ENCODE measurements at places on chromosomes 3 and 15.

GRCh38 chr15:62087671-62088352 is 21.0 kb downstream of the C2CD4A start:
- no peak for DNase-seq

DNA sequence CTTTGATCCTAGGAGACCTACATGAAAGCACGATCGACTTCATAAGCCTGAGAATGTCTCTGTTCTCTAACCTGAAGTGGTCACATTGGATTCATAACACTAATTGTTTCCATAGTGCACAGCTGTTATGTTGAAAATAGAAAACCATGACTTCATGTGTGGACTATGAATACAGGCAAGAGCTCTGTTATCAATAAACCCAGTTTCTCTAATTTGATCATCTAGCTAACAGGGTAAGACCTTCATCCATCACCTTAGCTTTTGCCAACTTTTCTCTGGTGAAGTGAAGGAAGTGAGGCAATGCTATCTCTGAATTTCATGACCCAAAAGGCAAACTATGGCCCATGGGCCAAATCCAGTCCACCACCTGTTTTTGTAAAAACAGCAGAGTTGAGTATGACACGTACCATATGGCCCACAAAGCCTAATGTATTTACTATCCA is 27.2 kb downstream of the ABI3BP start:
- DNase-seq: no peak

GRCh38 chr3:175127075-175127662 is 268.0 kb downstream of the NAALADL2 start:
- no peak for DNase-seq

DNA sequence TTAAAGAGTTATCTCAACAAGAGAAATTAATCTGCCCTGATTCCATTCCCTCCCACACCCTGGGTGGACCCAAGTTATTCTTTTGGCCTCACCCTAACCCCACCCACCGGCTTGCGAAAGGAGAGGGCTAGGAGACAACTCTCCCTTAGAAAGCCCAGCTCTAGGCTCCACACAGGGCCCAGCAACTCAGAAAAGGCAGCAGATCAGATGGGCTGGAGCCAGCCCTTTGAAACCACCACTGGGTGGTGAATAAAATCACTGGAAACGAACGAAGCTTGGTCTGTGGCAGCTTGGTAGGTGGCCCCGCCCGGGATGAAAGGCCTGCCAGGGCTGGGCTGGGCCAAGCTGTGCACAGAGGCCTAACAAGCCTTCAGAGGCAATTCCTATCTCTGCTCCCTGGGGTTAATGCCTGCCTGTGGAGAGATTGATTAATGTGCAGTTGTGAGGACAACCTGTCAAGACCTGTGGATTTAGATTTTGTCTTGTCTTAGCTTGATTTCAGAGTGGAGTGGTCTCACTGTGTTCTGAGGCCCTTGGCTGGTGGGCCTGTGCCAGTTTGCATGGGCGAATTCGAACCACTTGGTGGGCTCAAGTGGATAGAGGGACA is 38.8 kb downstream of the BHLHE40 start:
- DNase-seq: no peak

- DNase-seq: no peak
Measured at GRCh38 chr3:107740992-107741896, 218.5 kb downstream of the BBX start.

- DNase-seq: peak; percentile 61
Measured at GRCh38 chr15:52112203-52112750, 298 bp downstream of the BCL2L10 start.

- DNase-seq: no peak
Measured at GRCh38 chr15:95604634-95605036, 725.9 kb upstream of the NR2F2 start.

DNA sequence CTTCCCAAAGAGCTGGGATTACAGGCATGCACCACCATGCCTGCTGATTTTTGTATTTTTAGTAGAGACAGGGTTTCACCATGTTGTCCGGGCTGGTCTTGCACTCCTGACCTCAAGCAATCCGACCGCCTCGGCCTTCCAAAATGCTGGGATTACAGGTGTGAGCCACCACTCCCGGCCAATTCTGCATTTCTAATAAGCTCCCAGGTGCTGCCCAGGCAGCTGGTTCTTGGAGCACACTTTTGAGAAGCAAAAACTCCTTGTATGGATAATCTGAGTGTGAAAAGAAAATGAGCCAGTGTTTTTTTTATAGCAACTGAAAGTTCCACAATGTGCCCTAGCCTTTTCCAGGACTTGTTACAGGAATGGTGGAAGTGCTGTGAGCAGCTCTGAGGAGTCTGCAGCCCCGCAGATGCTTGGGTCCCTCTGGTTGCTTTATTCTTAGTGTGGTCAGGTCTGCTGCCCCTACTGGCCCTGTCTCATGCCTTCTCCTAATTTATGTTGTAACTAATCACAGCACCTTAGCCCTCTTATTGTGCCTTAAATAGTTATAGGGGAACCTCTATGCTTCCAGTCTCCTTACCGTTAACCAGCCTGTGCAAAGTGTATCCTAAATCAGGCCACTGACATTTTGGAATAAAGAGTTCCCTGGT is 13.5 kb upstream of the KCNAB1 start:
- no peak for DNase-seq

DNA sequence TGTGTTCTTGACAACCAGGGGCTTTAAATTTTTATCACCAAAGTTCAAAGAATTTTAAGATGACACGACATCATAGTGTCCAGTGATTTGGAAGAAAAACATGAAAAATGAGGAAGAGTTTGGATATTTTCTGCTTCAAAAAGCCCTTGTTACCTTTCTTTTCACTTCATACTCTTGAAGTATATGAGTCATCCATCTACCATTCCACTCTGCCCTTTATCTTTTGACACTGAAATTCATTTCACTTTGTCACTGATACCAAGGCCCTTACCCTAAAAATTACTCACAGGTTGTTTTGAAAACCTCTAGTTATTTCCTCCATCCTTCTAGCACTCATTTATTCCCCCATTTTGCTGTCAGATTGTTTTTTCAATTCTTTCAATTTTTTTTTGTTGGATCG is 42.7 kb downstream of the OR5H15 start:
- no peak for DNase-seq

DNA sequence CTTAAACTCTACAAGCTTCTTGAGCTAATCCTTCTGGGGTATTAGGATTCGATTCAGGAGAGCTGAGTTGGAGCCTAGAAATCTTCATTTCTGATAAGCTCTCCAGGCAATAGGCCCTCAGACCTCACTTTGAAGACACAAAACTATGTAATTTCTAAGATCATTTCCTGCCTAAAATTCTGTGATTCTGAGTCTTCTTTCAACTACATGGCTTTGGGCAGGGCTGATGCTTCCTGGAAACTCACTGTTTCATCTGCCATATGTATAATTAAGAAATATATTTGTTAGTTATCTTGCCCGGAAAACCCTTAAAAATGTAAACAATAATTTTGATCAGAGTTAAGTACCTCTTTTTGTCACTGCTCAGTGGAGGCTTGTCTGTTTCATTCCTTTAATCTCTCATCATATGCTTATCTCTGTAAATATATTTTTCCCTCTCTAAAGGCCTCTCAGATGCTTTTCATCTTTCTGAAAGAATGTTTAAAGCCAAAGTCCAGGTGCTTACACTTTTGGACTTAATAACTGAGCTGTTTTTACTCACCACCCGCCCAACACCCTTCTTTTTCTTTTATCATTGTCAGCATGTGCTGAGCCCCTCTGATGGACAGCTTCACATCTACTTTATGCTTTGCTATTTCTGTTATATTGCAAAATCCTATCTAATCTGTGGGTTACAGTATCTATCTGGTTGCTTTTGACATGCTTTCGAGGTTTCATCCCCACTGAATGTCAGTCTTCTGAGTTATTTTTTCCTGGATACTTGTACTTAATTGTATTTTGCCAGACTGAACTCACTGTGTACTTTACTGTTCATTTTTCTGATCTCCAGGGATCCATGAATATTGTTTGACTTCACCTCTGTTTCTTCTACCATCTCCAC is 38.2 kb downstream of the FILIP1L start:
- no peak for DNase-seq

DNA sequence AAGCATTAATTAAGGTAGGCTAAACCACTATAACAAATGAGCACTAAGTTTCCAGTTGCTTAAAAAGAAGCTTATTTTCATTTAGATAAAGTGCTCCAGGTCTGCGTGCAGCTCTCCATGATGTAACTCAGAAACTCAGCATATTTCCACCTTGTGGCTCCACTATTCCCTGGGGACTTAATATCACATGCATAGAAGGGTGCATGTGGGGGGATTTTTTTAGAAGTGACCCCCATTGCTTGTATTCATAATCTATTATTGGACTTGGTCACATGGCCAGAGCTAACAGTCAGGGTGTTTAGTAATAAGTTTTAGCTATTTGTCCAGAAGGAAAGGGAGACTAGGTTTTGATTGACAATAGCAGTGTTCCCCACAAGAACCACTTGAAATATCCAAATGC is 86.8 kb downstream of the TMCO5A start:
- DNase-seq: no peak
